ENCODE measurements at places on chromosomes 13 and 19. TPM values are rescaled to one million over a fixed set of nuclear protein-coding genes. Genes with fewer than 3 reads are reported as not detected.

- DNase-seq: no peak
These were observed 235.9 kb downstream of the TSHZ3 start for GRCh38 chr19:31113293-31113692.

PTH2 gene
- total RNA-seq: not detected

DNA sequence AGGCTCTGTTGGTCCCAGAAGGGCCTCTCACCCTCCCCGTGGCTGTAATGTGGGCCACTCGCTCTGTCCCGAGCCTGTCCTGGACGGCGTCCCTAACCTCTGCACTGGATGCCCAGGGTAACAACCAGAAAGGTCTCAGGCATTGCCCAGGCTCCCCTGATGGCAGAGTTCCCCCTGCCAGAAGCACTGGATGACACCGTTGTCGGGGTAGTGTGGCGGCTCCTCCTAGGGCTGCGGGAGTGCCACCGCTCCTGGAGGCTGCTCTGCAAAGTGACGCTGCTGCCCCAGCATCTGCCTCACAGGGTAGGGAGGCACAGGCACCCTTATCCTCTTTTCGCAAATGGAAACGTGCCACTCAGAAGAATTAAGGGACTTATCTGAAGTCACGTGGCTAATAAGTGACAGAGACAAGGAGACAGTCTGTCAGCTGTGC lies 32.0 kb downstream of the MPHOSPH8 start:
- no peak for DNase-seq

DNA sequence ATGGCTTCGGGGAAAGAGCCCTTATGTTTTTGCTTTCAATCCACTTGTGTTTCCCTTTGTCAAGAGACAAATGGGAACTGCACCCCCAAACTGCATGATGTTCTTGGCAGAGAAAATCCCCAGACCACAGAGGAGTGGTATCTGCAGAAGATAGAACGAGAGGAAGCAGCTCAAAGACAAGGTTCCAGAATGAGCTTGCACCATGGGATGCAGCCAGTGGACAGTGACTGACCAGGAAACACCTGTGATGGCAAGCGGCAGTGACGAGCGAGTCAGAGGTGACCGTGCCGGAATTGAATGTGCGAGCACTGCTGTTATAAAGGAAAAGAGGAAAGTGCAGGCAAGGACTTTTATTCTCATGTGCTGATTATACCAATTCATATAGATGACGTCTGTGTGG lies 46.3 kb downstream of the IRS2 start:
- no peak for DNase-seq

- DNase-seq: no peak
These were observed 5.1 kb upstream of the SIGLEC9 start for GRCh38 chr19:51119611-51120010.

DNA sequence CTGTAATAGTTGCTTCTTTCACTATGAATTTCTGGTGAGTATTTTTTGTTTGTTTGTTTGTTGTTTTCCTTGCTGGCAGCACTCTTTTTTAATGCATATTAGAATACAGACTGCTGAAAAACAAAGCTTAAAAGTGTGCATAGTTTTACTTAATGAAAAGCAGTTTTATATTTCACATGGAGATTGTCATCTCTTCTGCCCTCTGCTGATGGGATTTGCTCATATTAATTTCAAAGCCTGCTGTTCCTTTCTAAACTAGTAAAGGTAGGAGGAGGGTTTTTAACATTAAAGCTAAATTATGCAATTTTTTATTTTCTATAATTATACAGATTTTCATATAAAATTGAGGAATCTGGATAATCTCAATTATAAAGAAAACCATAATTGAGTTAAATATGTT lies 692.6 kb upstream of the SLITRK1 start:
- no peak for DNase-seq

CLC gene
- 0.90 TPM for total RNA-seq

KIR2DL4 gene
- not detected for total RNA-seq

- DNase-seq: no peak
These were observed 2.2 kb downstream of the FLT1 start for GRCh38 chr13:28492569-28493367.

- no peak for DNase-seq
These were observed 2.6 kb upstream of the BCAM start for GRCh38 chr19:44806291-44806690.

DNA sequence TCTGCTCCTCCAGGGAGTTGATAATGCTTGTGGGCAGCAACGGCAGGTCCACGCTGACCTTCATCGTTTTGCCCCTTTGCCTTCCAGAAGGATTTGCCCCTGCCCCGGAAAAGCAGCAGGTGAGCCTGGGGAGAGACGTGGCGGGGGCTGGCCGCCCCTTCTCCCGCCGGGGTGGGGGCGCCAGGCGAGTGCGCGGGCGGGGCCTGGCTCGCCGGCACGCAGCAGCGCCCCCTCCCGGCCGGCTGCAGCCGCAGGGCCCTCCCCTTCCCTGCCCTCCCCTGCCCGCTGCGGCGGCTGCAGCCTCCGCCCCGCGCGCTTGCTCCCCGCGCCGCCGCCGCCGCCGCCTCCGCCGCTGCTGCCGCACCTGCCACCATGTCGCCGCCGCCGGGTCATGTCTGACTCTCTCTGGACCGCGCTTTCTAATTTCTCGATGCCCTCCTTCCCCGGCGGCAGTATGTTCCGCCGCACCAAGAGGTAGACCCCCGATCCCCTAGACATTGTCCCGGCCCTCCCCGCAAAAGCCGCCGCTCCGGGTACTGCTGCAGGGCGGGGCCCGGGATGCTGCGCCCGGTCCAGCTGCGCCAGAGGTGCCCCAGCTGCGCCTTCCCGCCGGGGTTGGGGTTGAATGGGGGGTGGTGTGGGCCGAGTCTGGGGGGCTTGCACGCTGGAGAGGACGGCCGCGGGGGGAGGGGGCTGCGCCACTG lies at the start of gene MAST1:
Gene MAST1 (plus strand): TSS at position 334 of the 704 bp plus-strand sequence. CDS start 58 bp downstream, at position 392.
- no peak for DNase-seq
